ENCODE measurements at places on chromosomes 7 and 10.

DNA sequence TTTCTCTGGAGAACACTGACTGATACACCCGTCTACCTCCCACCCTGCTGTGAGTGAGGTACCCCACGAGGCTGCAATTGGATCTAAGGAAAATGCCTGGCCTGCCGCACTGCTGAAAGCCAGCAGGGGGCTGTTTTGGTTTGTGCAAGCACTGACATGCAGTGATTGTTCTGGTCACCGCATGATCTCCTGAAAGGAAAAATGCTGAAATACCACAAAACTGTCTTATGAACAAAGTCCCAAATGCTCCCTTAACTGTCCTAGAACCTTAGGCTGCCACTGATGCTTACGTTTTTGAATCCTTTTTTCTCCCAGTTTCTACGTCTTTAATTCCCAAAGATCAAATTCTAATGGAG is 132.7 kb downstream of the JCAD start:
- DNase-seq = peak; percentile 90

DNA sequence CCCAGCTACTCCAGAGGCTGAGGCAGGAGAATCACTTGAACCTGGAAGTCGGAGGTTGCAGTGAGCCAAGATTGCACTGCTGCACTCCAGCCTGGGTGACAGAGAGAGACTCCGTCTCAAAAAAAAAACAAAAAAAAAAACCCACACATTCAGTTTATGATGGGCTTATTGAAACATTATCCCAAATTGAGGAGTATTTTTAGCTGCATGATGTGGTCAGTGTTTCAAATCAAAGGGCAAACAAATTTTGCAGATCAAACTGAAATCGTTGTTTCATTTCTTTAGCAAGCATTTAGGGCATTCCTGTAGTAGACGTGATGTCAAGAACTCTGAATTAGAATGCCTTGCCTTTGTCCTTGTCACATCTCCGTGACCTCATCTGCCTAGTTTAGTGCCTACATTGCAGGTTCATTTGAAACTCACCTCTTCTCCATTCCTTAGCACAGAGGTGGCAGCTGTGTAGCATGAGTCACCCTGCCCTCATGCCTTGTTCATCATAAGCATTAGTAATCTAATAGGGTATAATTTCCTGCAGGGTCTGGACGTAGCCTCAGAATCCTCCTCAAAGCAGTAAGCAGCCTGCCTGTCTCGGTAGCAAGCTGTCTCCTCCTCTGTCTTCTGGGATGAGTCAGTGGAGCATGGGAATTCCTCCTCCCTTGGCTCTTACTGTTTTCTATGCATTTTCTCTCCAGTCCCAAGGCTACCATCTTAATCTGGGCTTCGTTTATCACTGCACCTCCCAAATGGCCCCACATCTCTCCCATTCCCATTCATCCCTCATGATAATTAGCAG is 73.8 kb downstream of the CUL1 start:
- DNase-seq = peak; percentile 93

DNA sequence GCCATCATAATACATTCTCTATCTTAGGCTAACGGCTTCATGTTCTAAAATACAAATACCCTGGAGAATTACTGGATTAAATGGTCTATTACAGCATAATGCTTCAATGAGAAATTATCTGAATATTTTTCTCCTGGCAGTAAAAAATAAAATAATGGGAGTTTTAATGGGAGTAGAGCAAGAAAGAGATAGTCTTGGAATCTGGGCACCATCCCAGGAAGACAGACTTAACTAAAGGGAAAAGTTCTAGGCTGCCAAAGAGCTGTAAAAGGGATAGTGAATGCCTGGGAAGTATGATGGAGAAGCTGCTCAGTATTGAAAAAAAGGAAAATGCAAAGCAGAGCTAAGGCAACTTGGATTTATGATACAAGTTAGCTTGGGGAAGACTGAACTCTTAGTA is 12.1 kb upstream of the SYPL1 start:
- no peak for DNase-seq

GRCh38 chr7:34062826-34063225 is 157.5 kb downstream of the BMPER start:
- no peak for DNase-seq

DNA sequence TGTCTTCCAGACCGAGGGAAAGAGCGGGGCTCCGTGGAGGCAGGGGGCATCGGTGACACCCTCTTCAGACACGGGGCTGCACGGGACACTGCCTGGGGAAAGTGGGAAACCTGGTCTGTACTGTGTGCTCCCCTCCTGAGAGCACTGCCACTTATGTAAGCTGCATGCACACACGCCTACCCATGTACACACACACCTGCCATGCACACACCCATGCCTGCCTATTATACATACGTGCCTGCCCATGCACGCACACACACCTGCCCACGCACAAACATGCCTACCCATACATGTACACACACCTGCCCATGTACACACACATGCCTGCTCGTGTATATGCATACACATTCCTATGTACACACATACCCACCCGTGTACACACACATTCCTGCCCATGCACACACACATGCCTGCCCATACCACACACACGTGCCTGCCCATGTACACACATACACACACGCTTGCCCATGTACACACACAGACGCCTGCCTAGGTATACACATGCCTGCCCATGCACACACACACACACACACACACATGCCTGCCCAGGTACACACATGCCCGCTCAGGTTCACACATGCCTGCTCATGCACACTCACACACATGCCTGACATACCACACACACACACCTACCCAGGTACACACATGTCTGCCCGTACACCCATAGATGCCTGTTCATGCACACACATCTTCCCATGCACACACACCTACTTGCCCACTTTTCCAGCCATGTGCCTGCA is 35.5 kb upstream of the CALN1 start:
- no peak for DNase-seq

- DNase-seq = no peak
These were observed 36.1 kb downstream of the BMPER start for GRCh38 chr7:33941418-33941817.

DNA sequence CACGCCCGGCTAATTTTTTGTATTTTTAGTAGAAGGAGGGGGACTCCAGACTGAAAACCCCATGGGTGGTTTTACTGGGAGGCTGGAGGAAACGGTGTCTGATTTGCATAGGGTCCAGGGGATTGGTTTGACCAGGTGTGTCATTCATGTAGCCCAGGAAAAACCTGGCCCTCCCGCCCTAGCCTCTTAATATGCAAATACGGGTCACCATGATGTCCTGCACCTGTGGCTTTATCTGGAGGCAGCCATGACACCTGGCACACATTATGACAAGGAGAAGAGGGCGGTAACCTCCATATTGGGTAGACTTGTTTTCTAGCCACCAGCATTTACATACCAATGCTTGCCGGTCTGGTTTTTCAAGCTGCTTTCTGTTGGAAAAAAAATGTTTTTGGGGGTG is 68.0 kb downstream of the TRIL start:
- DNase-seq = no peak

DNA sequence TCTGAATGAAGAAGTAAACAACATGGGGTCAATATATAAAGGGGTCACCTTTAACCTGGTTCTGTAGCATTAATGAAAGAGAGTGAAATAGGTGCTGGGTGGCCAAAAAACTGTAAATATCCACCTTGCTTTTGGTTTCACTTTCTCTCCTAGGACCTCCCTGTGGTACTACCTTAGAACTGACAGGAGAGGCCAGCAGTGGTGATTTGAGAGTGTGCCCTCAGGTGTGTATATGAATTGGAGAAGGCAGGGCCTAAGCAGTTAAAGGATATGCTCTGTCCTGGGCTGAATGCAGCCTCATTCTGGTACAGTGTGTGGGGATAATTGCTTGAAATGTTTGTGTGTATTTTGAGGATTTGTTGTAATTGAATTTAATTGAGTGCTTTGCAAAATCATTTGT is 62.0 kb downstream of the BBS9 start:
- no peak for DNase-seq
